Activated naive CD4-positive, alpha-beta T cell treated with Interleukin-2 at 50 U/mL for 16 hours (primary cell): ENCODE measurements at places on chromosomes 5 and 9.

- DNase-seq: no peak
These were observed 147.4 kb upstream of the GLRA1 start for GRCh38 chr5:152072091-152072490.

GRCh38 chr9:13332571-13332970 lies 53.1 kb upstream of the MPDZ start:
- DNase-seq: no peak

- no peak for DNase-seq
These were observed 224.7 kb downstream of the FSTL4 start for GRCh38 chr5:133387621-133388020.

- DNase-seq: no peak
These were observed 69.1 kb upstream of the NR3C1 start for GRCh38 chr5:143472576-143472975.

DNA sequence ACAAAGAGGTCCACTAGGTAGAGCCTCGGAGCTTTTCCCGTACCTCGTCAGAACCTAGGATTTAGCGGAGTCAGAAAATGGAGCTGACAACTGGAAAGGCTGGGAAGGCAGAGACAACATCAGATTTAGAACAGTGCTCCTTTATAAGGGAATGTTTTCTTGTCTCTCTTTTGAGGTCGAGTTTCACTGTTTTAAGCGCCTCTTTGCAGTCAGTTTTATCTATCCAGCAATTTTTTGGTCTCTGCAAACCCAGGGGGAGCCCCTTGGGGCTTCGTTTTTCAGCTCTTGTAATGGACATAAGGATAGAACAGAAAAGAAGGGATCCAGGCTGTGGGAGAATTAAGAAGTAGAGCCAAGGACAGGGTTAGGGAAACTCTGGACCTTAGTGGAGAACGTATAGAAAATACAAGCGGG lies 80.5 kb downstream of the FNBP1 start:
- DNase-seq: no peak

- DNase-seq: no peak
These were observed 92.1 kb downstream of the VCAN start for GRCh38 chr5:83563631-83564030.

GRCh38 chr9:16154521-16155078 lies 601.8 kb downstream of the CCDC171 start:
- DNase-seq: no peak

GRCh38 chr9:78592811-78593210 lies 295.9 kb downstream of the PSAT1 start:
- no peak for DNase-seq

DNA sequence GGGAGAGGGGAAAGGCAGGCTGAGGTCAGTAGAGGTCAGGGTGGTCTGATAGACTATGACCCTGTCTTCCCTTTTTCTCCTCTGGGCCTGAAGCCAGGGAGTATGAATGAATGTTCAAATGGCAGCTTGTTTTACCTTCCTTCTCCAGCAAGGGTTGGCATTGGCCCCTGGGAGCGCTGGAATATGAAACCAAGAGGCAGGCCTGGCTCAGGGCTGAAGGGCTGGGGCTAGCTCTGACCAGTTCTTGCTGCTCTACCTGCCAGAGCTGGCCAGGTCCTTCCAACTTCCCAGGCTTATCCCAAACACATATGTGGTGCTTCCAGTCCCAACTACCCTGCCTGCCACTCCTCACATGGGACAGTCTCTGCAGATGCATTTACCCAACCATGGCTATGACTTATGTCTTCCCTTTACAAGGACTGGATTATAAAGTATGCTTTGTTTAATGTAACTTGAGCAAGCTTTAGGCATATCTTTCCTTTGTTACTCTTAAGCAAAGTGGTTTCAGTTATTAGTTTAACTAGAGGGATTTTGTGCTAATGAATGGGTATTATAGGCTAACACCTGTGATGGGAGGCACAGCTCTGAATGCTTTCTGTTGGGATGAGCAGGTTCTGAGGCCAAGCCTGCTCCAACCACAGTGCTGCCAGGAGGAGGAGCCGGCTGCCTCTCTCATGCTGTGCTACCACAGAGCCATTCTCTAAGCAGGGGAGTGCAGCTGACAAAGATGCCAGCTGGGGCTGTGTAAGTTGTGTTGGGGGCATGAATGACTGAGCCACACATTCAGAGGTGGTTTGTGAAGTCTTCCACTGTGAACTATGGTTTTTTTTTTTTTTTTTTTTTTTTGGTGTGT lies 6.1 kb downstream of the CCNI2 start:
- DNase-seq: no peak

GRCh38 chr9:96612966-96613589 lies 6.6 kb downstream of the CDC14B start:
- DNase-seq: no peak

DNA sequence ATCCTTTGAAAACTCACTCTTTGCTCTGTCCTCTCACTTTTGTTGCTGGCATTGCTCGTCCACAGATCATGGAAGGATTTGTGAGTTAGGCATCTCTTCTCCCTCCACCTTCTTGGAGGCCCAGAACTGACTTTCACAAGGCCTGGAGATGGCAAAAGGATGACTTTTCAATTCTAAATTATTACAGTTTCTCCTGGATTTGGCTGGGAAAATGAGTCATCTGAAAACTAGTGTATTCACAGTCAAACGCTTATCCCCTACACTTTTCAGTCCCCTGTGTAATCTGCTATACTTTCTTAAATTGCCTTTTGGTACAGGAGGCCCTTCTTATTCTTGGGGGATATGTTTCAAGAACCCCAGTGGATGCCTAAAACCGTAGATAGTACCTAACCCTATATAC lies 35.6 kb downstream of the ADRA1B start:
- no peak for DNase-seq

DNA sequence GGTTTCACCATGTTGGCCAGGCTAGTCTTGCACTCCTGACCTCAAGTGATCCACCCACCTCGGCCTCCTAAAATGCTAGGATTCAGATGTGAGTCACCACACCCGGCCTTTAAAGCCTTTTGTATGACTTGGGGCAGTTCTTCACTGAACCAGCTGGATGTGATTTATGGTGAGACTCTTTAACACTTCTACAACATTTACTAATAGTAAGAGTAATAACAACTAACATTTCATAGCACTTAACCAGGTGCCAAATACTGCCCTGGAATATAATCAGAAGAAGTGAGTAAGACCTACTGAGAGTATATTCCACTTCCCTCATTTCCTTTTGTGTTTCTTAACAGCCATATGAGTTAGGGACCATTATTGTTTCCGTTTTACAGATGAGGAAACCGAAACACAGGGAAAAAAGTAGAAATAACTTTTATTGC lies 10.0 kb downstream of the ZSWIM6 start:
- DNase-seq: no peak

DNA sequence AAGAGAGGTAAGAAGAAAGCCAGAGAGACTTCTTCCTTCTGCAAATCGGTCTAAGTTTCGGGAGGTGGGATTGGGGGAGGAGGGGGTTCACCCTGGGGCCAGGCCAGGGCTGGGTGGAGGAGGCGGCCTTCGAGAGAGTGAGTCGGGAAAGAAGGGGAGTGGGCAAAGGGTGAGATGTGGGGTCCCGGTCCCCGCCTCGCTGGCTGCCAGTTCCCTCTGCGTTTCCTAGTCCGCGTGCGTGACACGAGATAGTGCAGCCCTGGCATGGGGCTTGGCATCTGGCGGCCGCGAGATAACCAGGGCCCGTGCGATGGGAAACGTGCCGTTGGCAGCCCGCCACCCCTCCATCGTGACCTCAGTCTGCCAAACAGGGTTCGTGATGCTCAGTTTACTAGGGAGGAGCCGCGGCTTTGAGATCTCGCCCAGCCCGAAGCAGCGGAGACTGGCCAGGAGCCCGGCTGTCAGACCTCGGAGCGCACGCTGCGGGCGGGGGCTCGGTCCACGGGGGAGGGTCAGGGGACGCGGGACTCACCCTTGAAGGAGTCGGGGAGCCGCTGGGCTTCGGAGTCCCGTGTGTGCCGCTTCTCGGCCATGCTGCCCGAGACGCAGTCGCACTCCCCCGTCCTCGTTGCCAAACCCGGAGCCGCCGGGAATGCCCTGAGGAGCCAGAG lies at the start of gene STOM:
Gene STOM, minus strand, starts transcription at position 656 of the 671 bp plus-strand sequence. Its CDS starts 63 bp downstream, at position 593.
- peak; percentile 66 for DNase-seq

- no peak for DNase-seq
These were observed 57.8 kb downstream of the PARP8 start for GRCh38 chr5:50724262-50724661.

GRCh38 chr9:121599872-121600585 lies 51.4 kb upstream of the DAB2IP start:
- no peak for DNase-seq

GRCh38 chr9:33017283-33018041 lies 7.6 kb upstream of the DNAJA1 start:
- DNase-seq: no peak

DNA sequence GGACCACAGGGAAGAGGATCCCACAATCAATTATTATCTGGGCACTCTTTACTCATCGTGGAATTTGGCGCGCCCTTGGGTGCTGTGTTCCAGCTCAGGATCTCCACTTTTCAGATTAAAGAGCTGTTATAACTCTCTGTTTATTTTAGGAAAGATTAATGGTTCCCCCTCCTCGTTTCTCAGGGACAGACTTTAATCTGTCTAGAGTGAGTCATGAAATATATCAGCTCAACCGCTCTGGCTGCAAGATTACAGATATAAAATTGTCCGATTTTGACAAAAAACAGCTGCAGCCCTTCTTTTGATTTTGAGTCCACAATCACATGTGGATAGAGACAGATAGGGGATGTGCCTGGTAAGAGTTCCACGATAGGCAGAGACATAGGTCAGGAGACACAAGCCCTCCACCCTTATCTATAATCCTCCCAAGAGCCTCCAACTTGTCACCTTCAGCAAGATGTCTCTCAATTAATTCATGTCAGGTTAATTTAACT lies 77.6 kb upstream of the ANKRD55 start:
- DNase-seq: no peak

DNA sequence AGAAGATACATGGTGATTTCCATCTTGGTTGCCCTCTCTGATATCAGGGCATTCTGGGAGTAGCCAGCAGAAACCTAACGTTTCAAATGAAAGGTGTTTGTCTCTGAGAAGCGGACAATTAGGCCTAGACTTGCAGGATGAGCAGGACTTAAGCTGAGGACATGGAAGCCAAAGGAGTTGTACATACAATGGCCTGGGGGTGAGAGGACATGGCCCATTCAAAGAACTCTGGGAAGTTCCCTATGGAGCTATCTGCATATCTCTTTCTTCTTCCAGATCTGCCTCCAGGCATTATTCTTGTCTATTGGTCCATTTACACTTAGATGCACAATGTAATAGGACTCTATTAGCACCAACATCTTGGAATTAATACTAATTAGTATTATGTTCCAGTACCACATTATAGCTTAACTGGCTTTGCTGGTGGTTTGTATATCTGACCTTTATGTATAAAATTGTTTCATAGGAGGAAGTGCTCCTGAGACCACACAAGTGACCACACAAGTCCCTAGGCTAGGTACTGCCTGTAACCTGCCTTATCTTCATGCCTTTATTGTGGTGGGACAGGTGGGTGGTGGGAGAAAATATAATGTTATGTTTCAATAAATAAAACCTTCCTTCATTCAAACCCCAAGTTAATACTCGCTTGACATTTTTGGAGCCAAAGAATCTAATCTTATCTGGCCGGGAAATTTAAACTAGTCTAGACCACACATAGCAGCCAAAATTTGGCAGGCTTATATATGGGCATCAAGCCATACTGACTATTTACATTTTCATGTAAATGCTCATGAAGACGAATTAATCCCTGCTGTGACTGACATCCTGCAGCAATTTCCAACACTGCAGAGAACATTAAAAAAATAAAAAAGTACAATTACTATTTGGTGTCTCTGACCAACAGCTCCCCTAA lies 52.1 kb upstream of the EQTN start:
- DNase-seq: no peak

- DNase-seq: no peak
These were observed 224.9 kb downstream of the SNX18 start for GRCh38 chr5:54742417-54742891.

- no peak for DNase-seq
These were observed 16.1 kb upstream of the CMBL start for GRCh38 chr5:10323588-10324488.

GRCh38 chr5:6464441-6464840 lies 15.8 kb downstream of the UBE2QL1 start:
- no peak for DNase-seq

- DNase-seq: no peak
These were observed 694.5 kb downstream of the CDH9 start for GRCh38 chr5:26343801-26344325.

- DNase-seq: no peak
These were observed 86.2 kb downstream of the TEK start for GRCh38 chr9:27195191-27195590.

DNA sequence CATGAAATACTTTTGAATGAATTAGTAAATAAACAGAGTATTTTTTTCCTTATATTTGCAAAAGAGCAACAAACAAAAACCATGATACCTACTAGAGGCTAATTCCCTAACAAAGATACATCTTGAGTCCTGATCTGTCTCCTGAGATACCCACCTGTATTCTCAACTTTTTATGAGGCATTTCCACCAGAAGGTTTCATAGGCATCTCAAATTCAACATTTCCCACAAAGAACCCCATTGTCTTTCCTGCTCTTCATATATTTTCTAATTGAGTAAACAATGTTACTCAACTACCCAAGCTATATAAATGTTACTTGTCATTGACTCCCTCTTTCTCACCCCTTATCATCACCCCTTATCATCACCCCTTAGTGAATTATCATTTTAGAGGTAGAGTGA lies 119.4 kb upstream of the RAI14 start:
- DNase-seq: no peak

GRCh38 chr9:113619491-113620376 lies 156.2 kb downstream of the RGS3 start:
- DNase-seq: no peak

GRCh38 chr9:92727716-92728700 lies 36.6 kb downstream of the BICD2 start:
- DNase-seq: no peak

DNA sequence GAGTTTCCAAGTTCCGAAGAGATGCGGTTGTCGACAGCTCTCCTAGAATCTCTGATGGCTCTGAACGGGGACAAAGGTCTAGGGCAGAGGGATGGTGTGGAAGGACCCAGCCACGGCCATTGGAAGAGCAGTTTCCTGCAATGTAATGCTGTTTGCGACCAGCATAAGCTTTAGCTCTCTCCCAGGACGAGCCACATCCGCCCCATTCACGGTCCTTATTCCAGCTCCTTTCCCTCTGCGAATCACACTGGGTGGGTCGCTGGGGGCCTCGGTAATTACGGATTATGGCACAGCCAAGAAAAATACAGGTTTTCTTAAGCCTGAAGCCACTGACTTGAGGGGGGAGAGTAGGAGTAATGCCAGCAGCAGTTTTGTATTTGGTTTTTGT lies 22.7 kb downstream of the ANXA2R start:
- peak; percentile 39 for DNase-seq

GRCh38 chr5:171149772-171150171 lies 159.3 kb upstream of the TLX3 start:
- no peak for DNase-seq

- no peak for DNase-seq
These were observed 28.7 kb downstream of the DHX29 start for GRCh38 chr5:55278778-55279177.

- DNase-seq: no peak
These were observed 120.4 kb upstream of the CDH9 start for GRCh38 chr5:27158775-27159174.
